Activated CD4-positive, alpha-beta T cell treated with anti-CD3 and anti-CD28 coated beads, Interleukin-2, amount 50 U/mL, for 24 hours (primary cell): ENCODE measurements at places on chromosomes 16 and 17.

GRCh38 chr16:65500919-65501318 lies 379.1 kb upstream of the CDH11 start:
- DNase-seq = no peak

GRCh38 chr16:15950161-15950854 lies 892 bp downstream of the ABCC1 start:
- peak; percentile 24 for DNase-seq

- no peak for DNase-seq
These were observed 11.5 kb upstream of the FOXJ1 start for GRCh38 chr17:76152591-76152990.

- DNase-seq = no peak
These were observed 169.2 kb downstream of the LAT start for GRCh38 chr16:29154088-29154487.

- no peak for DNase-seq
These were observed 4.7 kb downstream of the VAC14 start for GRCh38 chr16:70796301-70796700.

GRCh38 chr17:72125742-72126141 lies 4.9 kb downstream of the SOX9 start:
- DNase-seq = no peak
